ENCODE measurements at places on chromosomes 12 and 14.

GRCh38 chr12:89382328-89382727 is 30.0 kb upstream of the DUSP6 start:
- no peak for DNase-seq

DNA sequence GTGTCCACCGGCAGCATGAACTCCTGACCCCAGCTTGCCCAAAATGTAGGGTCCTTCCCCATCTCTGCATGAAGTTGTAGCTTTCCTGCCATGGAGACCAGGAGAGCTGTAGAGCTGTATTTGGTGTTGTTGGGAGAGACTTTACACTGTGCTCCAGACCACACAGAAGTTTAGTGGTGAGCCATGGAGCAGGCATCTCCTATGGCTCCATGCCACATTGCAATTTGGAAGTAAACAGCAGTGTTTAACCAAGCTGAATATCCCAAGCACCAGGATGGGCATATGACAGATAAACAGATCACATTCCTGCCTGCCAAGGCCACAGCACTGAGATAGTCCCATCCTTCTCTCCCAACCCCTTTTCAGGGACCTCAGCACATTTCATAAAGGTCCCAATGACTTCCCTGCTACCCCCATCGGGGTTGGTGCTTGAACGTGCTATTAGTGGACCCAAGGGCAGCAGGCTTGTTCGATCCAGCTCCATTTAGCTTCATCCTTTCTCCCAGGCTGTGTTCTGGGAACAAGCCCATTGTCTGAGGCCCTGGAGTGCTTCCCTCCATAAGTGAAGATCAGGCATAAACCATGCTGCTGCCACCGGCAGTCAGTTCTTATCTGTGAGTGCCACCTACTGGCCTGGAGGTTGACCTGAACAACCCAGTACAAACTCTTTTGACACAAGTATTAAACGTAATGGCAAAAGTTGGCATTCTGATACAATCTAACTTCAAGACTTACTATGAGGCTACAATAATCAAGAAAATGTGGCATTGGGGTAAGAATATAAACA is 172.3 kb upstream of the ATXN7L3B start:
- DNase-seq = no peak

GRCh38 chr14:62768753-62769152 is 276.5 kb downstream of the KCNH5 start:
- no peak for DNase-seq

GRCh38 chr12:1741154-1741949 is 50.5 kb downstream of the ADIPOR2 start:
- no peak for DNase-seq

Measured in activated T-helper 1 cell treated with Interleukin-2 at 50 U/mL for 16 hours (primary cell).